Stimulated activated naive B cell treated with anti-CD40 and anti-IgM and Interleukin-4, amounts not matched to agents 10 μg/mL and 1 μg/mL and 100 μg/mL, for 72 hours (primary cell): ENCODE measurements at places on chromosomes 5 and 9.

GRCh38 chr5:58264276-58264675 lies 195.6 kb downstream of the PLK2 start:
- DNase-seq = no peak

- DNase-seq = no peak
Observed at GRCh38 chr9:14678776-14679175, 14.5 kb downstream of the ZDHHC21 start.

DNA sequence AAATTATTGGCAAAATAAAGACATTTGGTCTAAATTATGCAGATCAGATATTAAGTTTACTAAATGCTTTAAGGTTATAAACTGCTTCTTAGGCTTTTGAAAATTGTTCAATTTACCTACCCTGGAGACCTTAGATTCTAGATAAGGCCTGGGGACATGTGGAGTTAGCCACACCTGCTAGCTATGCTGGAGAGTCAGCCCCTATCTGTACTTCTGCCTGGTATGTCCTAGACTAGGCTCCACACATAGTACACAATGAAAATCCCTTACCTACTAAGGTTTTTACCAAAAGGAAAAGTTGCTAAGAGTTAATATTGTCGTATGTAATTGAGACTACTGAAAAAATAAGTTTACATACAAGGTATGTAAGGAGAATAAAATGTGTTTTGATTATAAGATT lies 49.8 kb upstream of the DMAC1 start:
- DNase-seq = no peak

GRCh38 chr9:136754059-136754572 lies 3.9 kb downstream of the LCN8 start:
- no peak for DNase-seq

GRCh38 chr5:155914766-155915165 lies 412.2 kb upstream of the SGCD start:
- DNase-seq = no peak

DNA sequence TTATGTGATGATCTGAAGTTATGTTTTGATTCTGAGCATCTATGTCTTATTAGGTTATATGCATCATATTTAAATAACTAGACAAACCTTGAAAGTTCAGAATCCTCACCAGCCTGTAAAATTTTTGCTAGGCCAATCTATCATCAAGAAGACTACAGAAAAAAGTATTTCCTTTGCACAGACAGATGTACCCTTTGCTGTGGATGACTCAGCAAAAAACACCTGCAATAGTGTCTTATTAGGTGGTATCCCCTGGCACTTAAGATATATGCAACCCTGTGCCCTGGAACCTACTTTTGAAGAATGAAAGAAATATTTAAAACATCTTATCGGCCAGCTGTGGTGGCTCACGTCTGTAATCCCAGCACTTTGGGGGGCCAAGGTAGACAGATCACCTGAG lies 130.6 kb downstream of the SLF1 start:
- no peak for DNase-seq

GRCh38 chr9:73011181-73011750 lies 58.4 kb upstream of the ALDH1A1 start:
- no peak for DNase-seq

GRCh38 chr5:68459093-68459809 lies 243.7 kb downstream of the PIK3R1 start:
- DNase-seq = no peak

- DNase-seq = no peak
Observed at GRCh38 chr5:569868-570361, 42.2 kb upstream of the CEP72 start.

GRCh38 chr9:21590058-21590996 lies 108.2 kb upstream of the IFNE start:
- DNase-seq = no peak

DNA sequence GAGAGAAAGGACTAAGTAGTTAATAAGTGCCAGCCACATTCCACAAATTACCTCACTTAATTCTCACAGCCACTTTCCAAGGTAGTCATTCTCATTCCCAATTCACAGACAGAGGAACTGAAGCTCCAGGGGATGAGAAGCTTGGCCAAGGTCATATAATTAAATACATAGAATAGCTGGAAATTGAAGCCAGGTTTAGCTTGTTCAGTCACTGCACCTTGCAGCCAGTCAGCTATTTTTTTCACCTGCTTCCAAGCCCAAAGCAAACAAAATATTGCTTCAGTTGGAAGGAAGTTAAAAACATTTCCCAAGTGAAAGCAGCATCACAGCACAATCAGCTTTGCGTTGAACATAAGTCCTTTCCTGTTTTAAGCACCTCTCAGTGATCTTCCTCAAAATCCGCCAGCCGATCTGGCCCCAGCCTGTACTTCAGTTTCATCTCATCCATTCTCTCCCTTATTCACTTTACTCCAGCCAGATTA lies 4.8 kb downstream of the ALDH1A1 start:
- DNase-seq = no peak

- DNase-seq = no peak
Observed at GRCh38 chr5:110687485-110687884, 39.0 kb downstream of the TMEM232 start.

DNA sequence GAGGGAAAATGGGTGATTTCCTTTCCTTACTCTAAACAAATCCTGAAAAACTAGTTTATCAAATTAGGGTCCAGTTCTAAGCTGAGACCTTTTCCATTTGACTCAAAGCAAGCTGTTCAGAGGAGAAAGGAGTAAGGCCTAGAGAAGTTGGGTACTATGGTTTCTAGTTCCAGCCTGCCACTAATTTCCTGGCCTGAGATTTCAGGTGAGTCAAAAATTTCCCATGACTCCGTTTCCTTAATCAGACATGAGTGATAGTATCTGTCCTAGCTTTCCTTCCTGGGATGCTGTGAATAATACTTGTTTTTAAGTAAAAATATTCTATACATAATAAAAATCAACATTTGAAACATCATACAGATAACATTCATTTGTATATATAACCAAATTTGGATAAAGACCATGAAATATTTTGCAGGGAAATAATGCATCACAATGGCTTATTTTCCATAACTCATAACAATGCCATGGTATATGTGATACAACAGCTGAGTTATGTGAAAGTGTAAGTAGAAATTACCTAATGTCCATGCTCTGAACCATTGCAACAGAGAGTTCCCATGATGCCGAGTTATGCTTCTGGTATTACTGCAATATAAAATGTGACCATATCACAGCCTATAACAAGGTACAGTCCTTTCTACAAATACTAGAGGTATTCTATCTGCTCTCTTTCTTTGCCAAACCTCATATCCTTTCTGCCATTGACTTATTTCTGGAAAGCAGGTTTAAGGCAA lies 142.7 kb downstream of the MLLT3 start:
- no peak for DNase-seq

GRCh38 chr9:99590840-99591239 lies 230.8 kb upstream of the NR4A3 start:
- DNase-seq = no peak

DNA sequence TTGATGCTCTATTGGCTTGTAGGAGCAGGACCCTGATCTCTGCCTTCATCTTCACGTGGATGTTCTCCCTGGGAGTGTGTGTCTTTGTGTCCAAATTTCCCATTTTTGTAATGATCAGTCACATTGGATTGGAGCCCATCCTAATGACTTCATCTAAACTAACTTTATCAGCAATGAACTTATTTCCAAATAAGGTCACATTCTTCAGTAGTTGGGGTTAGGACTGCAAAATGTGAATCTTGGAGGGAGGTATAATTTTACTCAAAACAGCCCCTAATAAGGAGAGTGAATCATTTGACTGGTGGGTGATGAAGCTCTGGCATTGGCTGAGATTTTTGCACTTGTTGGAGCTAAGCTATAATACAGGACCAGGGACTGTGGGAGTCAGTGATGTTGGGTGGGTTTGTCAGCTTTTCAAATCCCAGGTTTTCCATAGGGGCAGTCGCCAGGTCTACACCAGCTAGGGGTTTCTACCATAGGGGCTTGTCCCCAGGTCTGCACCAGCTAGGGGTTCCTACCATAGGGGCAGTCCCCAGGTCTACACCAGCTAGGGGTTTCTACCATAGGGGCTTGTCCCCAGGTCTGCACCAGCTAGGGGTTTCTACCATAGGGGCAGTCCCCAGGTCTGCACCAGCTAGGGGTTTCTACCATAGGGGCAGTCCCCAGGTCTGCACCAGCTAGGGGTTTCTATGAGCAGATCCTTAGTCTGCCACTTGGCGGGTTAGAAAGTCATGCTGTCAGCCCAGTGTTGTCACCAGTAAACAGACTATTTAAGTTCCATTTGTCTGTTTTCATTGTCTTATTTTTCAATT lies 382.6 kb upstream of the DAP start:
- peak; percentile 76 for DNase-seq

DNA sequence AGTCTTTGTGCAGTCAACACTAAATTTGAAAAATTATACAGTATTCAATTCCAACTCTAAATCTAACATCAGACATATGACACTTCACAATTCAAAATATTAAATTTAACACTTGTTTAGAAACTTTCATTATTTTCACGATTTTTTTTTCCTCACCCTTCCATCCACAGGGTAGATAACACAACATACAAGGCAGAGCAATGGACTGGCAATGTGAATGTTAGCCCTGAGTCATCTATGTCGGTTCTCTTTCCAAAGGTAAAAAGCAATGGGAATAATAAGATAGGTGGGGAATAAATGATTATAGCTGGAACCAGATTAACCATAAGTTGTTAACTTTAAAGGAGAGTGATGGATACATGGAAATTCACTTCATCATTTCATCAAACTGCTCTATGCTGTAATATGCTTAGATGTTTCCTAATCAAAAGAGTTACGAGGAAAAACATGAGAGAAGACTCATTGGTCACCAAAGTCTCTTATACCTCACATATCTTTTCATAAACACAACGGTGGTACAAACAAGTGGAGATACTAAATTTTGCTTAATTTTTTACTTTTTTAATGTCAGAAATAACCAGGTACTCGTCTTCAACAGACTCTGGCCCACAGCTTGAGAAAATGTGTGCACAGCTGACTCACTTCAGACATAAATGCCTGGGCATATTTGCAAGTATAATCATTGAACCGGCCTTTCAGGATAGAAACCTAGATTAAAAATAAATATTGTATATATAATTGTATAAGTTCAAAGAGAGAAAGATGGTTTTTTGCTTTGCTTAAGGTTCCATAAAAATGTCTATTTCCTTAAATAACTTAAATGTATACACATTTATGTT lies 23.0 kb downstream of the RFX3 start:
- no peak for DNase-seq

DNA sequence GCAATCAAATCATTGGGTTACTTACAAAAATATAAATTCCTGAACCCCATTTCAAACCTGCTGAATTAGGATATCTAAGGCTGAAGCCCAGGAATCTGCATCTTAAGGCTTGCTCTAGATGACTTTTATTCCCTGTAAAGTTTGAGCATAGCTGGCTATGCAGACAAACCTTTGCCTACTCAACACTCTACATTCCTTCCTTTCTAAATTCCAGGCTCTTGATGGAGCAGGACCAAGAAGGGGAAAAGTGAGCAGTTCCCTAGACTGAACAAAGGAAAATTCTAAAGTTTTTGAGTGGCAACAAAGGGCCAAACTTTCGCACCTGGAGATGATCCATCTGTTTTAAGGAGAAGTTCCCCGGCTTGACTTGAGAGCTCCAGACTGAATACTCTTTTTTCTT lies 9.8 kb upstream of the ADRA1B start:
- no peak for DNase-seq

GRCh38 chr9:83382421-83382820 lies 155.8 kb downstream of the FRMD3 start:
- no peak for DNase-seq

DNA sequence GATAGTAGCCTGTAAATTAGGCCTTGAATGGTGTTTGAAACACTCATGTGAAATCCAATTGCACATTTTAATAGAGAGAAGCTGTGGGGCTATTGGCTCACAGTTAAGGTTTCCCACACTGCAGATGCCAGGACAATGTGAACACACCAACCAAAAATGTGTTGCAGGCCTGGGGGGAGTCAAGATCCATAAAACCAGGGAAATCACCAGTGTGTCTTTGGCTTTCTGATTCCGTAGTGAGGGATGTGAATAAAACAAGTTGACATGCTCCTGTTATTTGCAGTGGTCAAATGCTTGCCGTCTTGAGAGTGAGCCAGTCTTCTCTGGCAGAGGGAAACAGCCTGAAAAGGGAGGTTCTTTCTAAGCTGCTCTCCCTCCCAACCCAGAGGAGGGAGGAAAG lies 79.0 kb downstream of the ZNF462 start:
- no peak for DNase-seq

DNA sequence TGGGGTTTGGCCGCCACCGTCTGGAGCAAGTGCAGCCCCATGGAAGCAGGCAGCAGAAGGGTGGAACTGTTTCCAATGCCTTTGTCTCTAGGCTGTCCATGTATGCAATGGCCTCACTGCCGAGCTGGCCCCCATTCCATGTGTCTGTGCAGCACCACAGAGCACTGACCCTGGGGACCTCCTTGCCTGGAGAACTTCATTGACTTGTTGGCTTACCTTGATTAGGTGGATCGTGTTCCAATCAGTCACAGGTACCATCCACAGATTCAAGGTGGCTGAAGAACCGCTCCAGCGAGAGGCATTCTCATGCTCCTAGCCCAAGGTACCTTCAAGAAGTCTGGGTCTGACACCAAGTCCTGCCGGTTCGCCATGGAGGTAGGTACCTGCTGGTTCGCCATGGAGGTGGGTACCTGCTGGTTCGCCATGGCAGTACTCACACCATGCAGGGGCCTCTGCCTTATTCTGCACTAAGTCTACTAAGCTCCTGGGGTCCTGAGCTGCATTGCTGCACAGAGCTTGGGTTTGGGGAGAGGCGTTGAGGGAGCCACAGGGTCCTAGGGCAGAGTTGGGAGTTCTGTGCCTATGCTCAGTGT lies 358.3 kb upstream of the IRX1 start:
- no peak for DNase-seq

DNA sequence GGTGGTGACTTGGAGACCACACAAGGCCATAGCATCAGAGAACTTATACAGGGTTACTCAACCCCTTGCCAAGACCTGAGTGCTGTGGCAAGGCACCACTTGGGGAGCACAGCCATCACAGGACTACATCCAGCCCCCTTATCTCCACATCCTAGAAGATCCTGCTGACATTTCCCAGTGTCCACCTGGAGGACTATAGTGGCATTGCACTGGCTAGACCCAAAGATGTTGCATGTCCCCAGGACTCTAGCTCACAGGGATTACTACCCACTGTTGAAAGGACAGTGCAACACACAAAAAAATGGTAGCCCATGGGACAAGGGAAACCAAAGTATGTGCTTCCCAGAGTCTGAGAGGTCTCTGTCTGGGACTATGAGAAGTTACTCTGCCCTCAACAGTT lies 411.1 kb upstream of the NUDT12 start:
- DNase-seq = no peak

DNA sequence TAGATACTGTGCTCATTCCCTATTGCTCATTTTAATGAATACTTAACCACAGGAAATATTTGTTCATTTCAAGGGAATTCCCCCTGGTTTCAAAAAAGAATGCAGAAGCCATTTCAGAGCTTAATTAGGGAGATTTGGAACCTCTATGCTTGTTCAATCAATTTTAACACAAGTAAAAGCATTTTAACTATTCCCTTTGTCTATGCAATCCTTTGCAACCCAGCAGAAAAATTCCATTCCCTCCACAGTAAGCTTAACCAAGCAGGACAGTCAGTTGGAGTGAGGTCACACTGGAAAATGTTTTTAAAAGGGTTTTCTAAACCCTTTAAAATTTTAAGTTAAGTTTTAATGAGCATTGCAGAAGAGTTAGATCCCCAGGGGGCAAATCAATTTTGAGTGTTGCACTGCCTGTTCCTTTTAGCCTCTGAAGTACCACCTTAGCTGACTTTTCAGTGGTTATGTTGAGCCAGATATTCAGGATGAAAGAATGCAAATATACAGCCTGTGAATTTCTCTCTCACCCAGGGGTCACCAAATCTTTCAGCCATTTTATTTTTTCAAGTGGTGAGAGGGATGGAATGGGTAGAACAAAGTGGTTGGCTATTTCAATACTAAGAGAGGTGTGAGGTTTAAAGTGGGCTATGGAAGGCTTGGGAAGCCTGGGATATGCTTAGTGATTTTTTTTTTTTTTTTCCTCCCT lies 356.2 kb upstream of the NUDT12 start:
- no peak for DNase-seq
